ENCODE measurements at places on chromosomes 16 and 17.

DNA sequence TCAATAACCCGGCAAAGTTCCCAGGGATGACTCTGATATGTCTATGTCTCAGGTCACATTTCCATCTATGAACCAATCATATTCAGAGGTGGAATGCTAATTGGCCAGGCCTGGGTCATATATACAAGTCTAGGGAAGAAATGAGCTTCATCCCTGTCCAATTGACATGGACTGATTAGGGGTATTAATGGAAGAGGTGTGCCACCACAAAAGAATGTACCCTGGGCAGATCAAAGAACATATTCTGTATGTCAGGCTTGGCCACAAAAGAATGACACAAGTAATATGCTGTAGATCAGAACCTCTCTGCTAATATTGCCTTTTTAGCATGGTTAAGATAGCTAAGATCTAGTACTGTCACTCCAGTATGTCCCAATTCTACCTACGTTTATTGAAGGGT, 6.7 kb downstream of the SLC35G3 start:
- DNase-seq = no peak

DNA sequence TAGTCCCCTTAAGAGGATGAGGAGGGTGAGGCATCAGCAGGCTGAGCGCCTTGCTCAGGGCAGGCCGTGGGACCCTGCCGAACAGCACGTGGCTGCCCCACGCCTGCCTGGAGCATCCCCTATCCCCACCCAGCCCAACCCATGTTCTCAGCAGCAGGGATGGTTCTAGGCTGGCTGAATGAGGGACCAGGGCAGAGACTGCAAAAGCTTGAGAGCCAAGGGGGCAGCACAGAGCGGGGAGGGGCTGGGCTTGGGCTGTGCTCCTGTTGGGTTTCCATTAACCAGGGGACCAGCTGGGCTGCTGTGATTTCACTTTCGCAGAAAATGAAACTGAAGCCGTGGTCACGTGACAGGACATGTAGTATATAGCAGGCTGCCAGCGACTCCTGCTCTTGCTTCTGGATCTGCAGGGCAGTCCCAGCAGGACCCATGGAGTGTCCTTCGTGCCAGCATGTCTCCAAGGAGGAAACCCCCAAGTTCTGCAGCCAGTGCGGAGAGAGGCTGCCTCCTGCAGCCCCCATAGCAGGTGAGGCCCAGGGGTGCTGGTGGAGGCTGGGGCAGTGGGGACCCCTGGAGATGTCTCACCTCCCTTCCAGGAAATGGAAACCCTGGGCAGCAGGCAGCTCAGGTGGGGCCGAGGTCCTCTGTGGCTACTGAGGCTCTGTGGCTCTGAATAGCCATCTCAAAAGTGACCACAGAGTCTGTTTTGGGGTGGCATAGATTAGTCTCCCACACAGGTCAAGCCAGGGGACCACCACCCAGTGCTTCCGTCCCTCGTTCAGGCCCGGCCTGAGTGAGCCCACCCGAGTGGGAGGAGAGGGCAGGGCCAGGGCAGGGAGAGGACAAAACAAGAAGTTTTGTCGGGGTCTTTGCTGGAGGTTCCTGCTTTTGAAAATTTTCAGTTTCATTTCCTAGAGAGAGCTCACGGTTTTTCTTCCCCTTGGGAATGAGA, 2.9 kb downstream of the RNF213 start:
- peak; percentile 60 for DNase-seq

GRCh38 chr16:23496821-23497542, 13.3 kb downstream of the GGA2 start:
- no peak for DNase-seq

DNA sequence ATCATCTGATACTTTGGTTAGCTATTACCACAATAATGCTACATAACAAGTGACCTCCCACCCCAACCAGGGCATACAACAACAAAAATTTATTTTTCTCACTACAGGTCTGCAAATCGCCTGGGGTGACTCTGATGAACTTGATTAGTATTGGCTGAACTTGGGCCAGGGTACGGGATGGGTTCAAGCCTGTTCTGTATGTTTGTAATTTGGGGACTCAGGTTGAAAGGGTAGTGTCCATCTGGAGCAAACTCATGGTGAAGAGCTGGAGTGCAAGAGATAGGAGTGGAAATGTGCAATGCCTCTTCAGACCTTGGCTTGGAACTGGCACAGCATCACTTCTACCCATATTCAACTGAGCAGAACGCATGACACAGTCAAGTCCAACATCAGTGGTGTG, 16.3 kb upstream of the NKD1 start:
- no peak for DNase-seq

DNA sequence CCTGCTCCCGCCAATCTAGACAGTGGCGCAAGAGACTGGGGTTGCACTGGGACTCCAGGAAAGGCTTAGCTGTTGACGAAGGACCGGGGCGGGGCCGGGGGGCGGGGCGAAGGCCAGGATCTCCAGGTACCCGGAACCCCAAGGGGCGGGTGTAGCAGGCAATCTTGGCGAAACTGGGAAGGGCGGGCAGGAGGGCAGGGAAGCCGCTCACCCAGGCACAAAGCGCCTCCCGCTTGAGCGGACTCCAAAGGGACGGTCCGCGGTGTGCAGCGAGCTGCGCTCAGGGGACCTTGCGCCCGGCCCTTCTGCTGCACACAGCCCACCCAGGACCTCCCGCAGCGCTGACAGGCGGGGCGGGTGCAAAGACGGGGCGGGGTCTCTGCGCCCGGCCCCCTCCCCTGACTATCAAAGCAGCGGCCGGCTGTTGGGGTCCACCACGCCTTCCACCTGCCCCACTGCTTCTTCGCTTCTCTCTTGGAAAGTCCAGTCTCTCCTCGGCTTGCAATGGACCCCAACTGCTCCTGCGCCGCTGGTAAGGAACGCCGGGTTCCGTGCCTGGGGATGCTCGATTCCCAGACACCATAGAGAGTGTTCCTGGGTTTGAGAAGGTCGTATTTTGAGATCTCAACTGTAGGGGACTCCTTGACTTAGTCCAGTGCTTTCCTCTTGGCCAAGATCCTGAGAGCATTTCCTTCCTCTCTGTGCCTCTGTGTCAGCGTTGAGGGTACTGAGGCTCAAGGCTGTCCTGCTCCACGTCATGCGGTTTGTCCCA, at the start of gene MT1F:
Gene MT1F (plus strand): TSS at position 405 of the 772 bp plus-strand sequence. CDS start 100 bp downstream, at position 505.
- DNase-seq = no peak

Measured in glomerular endothelial cell (primary cell).